ENCODE measurements at places on chromosomes 6 and 20.

GRCh38 chr6:1394514-1395463 is 5.4 kb downstream of the FOXF2 start:
- no peak for DNase-seq

DNA sequence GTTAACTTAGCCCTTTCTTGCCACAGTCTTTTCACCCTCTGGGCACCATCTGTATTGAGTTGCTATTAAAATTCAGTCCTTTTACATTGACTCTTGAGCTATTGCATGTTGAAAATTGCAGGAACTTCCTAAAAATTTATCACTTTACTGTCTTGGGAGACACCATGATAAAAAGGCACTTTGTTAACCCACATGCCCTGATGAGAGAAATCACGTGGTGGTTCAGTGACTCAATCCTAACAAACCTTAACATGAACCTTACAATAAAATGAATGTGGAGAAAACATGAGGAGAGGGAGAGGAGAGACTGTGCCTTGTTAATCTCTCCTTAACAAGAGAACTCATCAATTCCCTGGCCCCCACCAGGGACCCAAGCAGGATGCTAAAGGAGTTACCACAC is 30.8 kb downstream of the GSTA4 start:
- peak; percentile 82 for DNase-seq

- DNase-seq, result no peak
Measured at GRCh38 chr6:154308986-154309385, 47.6 kb downstream of the IPCEF1 start.

GRCh38 chr20:16675001-16675564 is 54.7 kb upstream of the SNRPB2 start:
- DNase-seq, result no peak

DNA sequence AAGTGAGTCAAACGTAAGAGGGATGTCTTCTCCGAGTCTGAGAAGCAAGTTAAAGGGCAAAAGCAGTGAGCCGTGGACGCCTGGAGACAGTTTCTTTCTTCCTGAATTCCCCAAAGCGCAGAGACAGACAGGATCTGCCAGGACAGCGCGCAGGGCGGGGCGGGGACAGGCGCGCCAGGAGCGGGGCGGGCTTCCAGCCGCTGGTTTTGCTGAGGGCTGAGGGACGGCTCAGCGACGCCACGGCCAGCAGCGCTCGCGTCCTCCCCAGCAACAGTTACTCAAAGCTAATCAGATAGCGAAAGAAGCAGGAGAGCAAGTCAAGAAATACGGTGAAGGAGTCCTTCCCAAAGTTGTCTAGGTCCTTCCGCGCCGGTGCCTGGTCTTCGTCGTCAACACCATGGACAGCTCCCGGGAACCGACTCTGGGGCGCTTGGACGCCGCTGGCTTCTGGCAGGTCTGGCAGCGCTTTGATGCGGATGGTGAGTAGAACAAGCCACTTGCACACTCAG is at the start of gene SCGN:
TSS of gene SCGN (plus strand) at position 209 of the 509 bp plus-strand sequence. CDS start at position 398, 189 bp downstream.
- DNase-seq, result peak; percentile 64

DNA sequence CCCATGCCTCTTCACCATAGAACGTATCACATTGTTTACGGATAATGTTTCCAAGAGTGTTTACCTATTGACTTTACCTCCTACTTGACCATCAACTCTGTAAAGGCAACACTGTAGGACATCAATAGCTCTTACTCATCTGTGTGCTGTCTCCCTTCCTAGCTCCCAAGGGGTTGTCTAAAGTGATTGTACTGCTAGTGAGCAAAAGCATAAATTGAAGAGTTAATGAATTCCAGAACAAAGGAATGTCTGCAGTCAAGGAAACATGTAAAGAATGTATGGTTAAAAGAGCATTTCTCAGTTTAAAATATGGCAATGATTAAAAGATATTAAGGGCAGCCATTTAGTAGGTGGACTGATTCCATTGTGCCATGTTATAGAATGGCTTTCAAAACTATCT is 985.4 kb downstream of the TBC1D32 start:
- DNase-seq, result no peak

DNA sequence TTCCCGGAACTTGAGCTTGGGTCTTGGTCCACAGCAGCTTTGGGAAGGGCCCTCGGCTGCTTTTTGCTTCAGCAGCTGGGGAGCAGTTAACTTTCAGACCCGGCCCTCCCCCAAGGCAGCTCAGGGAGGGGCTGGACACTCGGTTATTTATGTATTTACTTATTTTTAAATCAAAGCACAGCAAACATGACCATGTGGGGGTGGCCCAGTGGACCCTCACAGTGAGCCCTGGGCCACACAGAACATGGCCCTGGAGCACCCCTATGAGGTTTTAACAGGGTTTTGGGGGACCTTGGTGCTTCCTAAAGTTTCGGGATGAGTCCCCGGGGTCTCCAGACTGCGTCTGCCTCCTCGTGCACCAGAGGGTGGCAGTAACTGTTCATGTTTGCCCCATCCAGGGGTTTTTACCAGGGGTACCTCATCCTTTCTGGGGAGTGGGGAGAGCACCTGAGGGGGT is 26.6 kb upstream of the NPBWR2 start:
- no peak for DNase-seq

- no peak for DNase-seq
Measured at GRCh38 chr20:17298171-17298570, 71.3 kb downstream of the PCSK2 start.

- DNase-seq, result peak; percentile 42
Measured at GRCh38 chr6:16725145-16725864, 36.0 kb downstream of the ATXN1 start.

GRCh38 chr6:39804466-39805065 is 12.4 kb downstream of the DAAM2 start:
- no peak for DNase-seq

DNA sequence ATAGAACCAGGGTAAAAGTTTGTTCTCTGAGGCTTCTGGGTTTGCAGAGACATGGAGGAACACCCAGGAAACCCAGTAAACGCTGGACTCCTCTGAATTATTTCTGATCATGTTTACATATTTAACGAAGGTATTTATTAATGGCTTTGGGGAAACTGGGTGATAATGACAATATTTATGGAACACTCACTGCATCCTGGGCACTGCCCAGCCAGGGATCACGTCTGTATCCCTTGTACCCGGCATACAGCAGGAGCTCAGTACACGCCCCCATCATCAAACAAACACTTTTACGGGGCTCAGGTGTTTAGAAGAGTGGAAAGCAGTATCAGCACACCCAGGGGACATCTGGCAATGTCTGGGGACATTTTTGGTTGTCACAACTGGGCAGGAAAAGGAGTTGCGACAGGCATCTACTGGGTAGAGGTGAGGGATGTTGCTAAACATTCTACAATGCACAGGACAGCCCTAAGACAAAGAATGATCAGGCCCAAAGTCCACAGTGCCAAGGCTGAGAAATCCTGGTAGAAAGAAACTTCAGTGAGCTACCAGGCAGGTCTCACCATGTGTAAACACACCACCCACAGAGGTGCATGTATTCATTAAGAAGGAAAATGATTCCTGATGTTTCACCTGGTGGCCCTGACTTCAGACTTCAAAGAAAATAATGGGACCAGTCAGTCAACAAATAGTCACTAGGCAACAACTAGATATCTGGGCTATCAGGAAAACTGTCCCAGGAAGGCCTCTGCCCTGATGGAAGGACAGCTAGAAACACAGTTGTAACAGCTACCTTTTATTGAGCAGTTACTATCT is 35.3 kb downstream of the ZMYND8 start:
- no peak for DNase-seq

- no peak for DNase-seq
Measured at GRCh38 chr20:23410916-23411695, 10.2 kb downstream of the NAPB start.

GRCh38 chr6:116475141-116475540 is 14.0 kb downstream of the CALHM6 start:
- no peak for DNase-seq

- no peak for DNase-seq
Measured at GRCh38 chr20:2637246-2637645, 15.2 kb upstream of the NOP56 start.

GRCh38 chr6:572596-573265 is 84.2 kb downstream of the HUS1B start:
- DNase-seq, result no peak

DNA sequence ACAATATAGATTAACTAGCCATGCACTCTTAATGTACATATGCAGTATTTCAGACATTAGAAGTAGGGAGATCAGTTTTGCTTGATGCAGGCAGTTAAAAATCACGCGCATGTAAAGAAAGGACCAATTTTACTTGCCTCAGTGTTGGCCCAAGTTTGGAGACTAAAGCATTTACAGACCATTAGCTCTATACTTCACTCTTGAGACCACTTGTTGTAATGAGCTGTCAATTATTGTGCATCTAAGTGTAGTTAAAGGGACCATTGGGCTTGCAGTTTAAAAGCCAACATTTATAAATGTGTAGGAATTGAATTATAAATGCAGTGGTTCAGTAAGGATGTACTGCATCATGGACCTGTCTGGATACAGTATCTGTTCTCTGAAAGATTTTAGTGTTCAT is 53.7 kb downstream of the PLCB4 start:
- no peak for DNase-seq

- no peak for DNase-seq
Measured at GRCh38 chr6:46052479-46052878, 36.8 kb upstream of the CLIC5 start.

GRCh38 chr6:94045099-94045829 is 625.9 kb upstream of the EPHA7 start:
- DNase-seq, result no peak

DNA sequence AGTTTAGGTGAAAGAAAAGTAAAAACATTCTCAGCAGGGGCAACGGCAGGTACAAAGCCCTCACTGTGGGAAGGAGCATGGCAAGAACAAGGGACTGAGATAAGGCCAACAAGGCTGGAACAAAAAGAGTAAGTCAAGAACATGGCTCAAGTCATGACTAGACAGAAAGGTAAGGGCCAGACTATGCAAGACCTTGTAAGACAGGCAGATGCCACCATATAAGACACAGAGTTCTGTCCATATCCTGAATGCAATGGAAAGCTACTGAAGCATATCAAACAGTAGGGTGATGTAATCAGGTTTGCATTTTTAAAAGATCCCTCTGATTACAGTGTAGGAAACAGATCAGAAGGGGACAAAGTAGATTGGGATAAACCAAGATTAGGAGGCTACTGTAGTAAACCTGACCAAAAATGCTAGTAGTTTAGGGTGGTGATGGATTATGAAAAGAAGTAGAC is 5.5 kb downstream of the REV3L start:
- DNase-seq, result no peak

- no peak for DNase-seq
Measured at GRCh38 chr6:87736809-87737540, 34.9 kb upstream of the AKIRIN2 start.

GRCh38 chr20:63295846-63296245 is 2.9 kb downstream of the COL20A1 start:
- DNase-seq, result no peak

DNA sequence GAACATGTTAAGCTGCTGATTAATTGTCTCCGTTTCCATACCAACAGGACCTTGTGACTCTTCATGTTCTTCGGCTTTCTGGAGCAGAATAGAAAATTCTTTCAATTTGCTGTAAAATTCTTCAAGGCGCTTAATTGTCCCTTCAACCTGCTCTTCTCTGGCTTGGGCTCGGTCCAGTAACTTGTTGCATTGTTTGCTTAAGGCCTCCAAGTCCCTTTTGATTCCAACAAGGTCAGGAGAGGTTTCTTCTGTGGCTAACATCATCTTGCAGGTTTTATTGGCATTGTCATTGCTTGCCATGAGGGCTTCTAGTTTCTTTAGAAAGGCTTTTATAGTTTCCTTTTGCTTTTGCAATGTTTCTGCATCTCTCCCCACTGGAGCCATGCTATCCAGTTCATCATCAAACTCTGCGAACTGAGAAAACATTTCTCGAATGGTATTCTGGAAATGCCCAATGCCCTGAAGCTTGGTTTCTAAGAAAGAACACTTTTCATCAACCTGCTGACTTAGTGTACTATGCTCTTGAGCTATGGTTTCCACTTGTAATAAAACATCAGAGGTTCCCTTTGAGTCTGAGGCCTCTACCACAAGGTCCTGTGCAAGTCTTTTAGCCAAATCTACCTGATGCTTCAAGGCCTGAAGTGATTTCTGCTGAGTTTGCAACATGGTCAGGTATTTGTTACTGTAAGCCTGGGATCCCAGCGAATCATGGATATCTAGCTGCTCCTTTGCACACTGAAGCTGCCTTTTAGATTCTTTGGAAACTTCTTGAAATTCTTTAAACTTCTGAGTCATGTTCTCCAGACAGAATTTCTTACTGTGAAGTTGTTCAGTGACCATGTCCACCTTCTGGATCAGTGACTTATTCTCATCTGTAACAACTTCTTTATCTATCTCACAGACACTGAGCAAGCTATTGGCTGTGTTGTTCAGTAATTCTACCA is 90.2 kb downstream of the DST start:
- DNase-seq, result no peak

- no peak for DNase-seq
Measured at GRCh38 chr6:104537180-104537579, 322.5 kb downstream of the HACE1 start.
